ENCODE measurements at places on chromosomes 12 and 14.

- DNase-seq = no peak
Observed at GRCh38 chr14:104734991-104735779, 11.2 kb downstream of the ADSS1 start.

- DNase-seq = no peak
Observed at GRCh38 chr12:17579205-17580026, 510.6 kb downstream of the RERGL start.

DNA sequence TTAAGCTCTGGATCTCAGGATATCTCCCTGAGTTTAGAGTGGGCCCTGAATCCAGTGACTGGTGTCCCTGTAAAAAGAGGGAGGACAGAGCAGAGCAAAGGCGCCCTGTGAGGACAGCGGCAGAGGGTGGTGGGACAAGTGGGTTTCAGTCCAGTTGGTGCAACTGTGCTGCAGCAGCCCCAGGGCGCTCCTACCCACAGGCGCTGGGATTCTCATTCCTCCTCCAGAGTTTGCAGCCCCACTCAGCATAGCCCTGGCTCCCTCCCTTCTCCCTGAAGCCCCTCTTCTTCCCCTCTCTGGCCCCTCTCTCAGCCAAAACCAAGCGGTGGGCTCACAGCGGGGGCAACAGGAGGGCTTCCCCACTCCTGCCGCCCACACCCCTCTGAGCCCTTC is 1.6 kb downstream of the TMEM179 start:
- DNase-seq = no peak

GRCh38 chr12:2485681-2486080 is 309.1 kb upstream of the FKBP4 start:
- DNase-seq = no peak

DNA sequence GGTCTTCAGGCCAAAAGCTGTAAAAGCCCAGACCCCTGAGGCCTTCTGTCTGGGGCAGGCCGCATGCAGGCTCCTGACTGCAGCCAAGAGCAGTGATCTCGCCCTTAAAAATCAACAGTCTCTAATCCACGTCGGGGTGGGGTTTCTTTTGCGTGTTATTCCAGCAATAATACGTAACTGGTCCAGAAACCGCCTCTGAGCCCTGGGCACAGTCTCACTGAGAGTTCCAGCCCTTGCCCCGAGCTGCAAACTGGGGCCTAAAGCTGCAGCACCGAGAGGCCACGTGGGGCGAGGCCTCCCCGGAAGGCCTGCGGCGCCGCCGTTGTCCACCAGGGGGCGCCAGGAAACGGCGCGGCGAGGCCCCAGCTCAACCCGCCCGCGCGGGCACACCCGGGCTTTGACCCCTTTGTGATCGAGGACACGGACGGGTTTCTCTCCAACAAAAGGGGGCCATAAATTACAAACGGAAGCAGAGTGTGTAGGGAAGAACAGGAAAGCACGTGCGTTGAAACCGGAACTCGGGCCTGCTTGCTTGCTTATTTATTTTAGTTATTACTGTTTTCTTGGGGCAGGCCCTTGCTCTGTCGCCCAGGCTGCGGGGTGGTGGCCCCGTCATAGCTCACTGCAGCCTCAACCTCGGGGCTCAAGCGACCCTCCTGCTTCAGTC is 87.2 kb downstream of the NINJ2 start:
- peak; percentile 75 for DNase-seq

DNA sequence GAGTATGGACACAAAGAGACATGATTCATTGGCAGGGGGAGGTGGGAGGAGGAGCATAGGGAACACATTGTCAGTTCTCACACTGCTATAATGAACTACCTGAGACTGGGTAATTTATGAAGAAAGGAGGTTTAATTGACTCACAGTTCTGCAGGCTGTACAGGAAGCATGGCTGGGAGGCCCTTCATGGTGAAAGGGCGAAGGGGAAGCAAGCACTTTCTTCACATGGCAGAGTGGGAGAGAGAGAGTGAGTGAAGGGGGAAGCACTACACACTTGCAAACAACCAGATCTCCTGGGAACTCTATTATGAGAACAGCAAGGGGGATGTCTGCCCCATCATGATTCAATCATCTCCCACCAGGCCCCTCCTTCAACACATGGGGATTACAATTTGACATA is 391.8 kb downstream of the BMP4 start:
- DNase-seq = no peak

DNA sequence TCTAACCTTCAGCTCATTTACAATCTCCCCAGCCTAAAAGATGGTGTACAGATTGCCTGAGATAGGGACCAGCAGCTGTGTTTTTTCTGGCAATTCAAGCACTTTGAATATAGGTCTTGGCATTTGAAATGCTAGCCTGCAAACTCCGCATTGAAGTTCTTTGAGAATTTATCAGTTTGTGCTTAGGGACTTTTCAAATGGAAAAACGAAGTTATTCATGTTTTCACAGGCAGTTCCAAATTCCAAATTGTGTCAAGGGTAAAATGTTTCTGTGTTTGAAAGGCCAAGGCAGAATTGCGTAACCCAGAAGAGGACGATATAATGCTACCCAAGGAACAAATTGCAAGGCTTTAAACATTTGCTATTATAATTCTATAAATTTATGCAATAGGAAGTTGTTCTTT is 168.9 kb upstream of the RASSF8 start:
- no peak for DNase-seq

- no peak for DNase-seq
Observed at GRCh38 chr12:70317781-70318180, 48.3 kb upstream of the KCNMB4 start.

- DNase-seq = no peak
Observed at GRCh38 chr12:119327471-119327870, 7.1 kb upstream of the CCDC60 start.

GRCh38 chr14:43692706-43693105 is 814.4 kb downstream of the FSCB start:
- no peak for DNase-seq

GRCh38 chr12:29309320-29309902 is 71.6 kb downstream of the ERGIC2 start:
- no peak for DNase-seq

GRCh38 chr12:65720136-65721130 is 103.8 kb upstream of the HMGA2 start:
- no peak for DNase-seq

DNA sequence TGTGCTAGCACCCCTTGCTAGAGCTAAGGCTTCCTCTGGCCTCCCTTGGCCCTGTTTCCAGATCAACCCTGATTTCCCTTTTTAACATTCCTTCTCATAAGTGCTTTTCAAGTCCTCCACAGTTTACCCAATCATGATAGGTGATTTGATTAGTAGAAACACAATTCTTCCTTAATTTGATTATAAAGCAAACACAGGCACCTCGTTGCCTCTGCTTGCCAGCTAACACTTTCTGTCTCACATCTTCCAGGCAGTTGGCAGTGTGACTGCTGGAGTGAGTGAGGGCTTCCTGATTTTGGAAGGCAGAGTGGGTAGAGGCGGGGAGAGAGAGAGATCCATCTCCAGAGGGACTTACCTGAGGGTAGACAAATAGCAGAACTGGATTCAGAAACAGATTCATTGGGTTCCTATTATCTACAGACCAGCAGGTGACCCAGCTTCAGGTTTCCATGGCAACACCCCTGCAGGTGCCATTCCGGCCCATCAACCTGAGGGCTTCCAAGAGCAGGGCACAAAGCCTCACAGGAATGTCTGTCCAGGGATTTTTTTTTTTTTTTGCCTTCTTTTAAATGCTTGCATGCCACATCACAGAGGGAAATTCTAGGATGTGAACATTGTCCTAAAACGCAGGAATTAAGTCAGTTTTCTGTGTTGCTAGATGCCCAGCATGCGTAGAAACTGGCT is 77.7 kb downstream of the PLXNC1 start:
- no peak for DNase-seq

GRCh38 chr12:92863251-92863650 is 65.8 kb downstream of the EEA1 start:
- DNase-seq = no peak

GRCh38 chr12:77372026-77372425 is 306.7 kb upstream of the E2F7 start:
- no peak for DNase-seq

- no peak for DNase-seq
Observed at GRCh38 chr14:104253223-104253822, 114.9 kb downstream of the KIF26A start.

GRCh38 chr14:35362450-35362849 is 42.1 kb downstream of the NFKBIA start:
- no peak for DNase-seq

DNA sequence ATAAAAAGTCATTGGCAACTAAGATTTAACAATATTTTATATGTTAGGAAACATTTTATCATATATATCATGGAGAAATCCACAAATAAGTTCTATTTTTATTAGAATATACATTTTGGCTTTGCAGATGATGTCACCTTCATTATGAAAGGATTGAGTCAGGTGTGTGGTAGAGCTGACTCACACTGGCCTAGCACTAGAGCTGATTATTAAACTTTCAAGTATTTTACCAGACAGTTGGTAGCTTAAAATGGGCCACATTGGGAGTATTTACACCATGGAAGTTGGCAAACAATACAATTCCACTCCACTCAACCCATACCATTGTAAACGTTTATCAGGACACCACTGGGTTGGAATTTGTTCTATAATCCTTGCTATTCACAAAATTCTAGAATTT is 1036.6 kb downstream of the TRHDE start:
- DNase-seq = no peak

- DNase-seq = no peak
Observed at GRCh38 chr12:117019866-117020265, 79.3 kb downstream of the TESC start.

- DNase-seq = no peak
Observed at GRCh38 chr12:68497107-68497506, 113.6 kb upstream of the RAP1B start.

- DNase-seq = no peak
Observed at GRCh38 chr14:35553808-35554207, 19.8 kb downstream of the INSM2 start.

- no peak for DNase-seq
Observed at GRCh38 chr14:78605897-78606500, 435.8 kb downstream of the NRXN3 start.

DNA sequence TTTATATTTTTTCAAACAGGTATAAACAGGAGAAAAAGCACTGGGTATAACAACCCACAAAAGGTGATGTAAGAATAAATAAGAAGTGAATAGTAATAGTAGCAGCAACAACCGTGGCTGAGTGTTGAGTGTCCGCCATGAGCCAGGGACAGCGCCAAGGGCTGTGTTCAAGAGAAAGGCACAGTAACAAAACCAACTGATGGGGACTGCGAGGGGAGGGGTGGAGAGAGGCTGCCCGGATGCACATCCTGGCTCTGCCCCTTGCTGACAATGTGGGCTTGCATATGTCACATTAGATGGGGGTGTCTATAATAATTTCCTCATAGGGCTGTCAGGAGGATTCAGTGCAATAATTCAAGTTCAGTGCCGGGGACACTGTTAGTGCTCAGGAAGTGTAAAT is 912.4 kb downstream of the VRK1 start:
- no peak for DNase-seq

DNA sequence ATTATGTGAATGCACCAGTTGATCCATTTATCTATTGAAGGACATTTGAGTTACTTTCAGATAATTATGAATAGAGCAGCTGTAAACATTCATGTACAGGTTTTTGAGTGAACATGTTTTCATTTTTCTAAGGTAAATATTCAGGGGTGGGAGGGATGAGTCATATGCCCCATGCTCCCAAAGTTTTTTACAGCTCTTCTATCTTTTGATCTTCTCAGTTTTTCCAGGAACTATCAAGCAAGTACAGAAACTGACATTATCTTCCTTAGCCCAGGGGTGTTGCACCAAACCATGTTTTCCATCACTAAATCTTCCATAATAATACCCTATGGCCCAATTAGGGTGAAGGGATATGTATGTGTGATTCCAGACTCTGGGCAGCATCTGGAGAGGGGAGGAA is 384.5 kb downstream of the EMP1 start:
- DNase-seq = no peak

GRCh38 chr14:51844081-51844881 is 16.1 kb upstream of the GNG2 start:
- DNase-seq = no peak

GRCh38 chr12:43665091-43665490 is 93.5 kb downstream of the PUS7L start:
- DNase-seq = no peak

DNA sequence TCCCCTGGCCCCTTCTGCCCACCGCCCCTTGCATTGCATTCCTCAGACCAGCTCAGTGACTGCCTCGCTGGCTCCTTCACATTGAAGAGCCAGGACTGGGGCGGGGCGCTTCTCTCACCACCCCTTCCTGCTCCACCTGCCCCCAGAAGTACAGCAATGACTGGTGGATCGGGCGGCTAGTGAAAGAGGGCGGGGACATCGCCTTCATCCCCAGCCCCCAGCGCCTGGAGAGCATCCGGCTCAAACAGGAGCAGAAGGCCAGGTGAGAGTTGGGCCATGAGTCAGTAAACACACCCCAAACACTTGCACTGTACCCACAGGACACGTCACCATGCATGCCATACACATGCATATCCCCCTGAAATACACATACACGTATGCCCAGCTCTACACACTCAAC is 5.8 kb downstream of the CACNB3 start:
- DNase-seq = no peak

GRCh38 chr12:104294927-104295668 is 8.4 kb upstream of the EID3 start:
- no peak for DNase-seq

GRCh38 chr12:101620762-101621133 is 26.0 kb downstream of the MYBPC1 start:
- DNase-seq = no peak

DNA sequence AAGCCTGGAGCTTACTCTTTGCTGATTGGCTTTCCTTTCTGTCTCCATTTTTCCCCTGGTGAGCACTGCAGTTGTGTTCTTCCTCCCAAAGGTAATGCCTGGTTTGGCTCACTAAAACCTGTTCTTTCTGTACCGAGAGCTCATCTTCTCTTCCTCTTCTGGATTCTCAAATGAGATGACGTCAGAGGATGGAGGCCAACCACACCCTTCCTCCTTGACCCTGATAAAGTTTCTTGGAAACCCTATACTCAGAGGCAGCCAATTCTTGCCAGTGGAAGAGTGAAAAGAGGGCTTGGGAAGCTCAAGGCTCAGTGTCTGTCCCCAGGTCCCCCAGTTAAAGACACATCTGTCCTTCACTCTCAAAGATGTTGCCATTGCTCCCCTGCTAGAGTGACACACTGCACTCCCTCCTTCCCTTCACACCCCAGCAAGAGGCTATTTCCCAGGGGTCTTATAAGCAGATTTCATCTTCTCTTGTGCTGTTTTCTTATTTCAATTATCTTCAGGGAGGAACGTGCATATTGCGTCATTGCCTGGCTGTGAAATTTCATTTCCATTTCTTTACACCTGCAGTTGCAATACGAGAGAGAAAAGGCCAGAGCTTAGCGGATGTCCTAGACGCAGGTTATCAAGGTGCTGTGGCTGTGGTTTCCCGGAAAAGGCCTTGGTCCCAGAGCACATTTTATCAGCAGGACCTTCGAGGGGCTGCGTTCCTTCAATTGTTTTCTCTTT is 27.3 kb downstream of the NTF3 start:
- no peak for DNase-seq

GRCh38 chr12:32611986-32612385 is 67.1 kb upstream of the DNM1L start:
- DNase-seq = no peak

GRCh38 chr12:67937822-67938221 is 51.4 kb upstream of the IFNG-AS1 start:
- no peak for DNase-seq

GRCh38 chr14:38202444-38203191 is 5.1 kb upstream of the SSTR1 start:
- no peak for DNase-seq

GRCh38 chr12:25623816-25624215 is 70.7 kb upstream of the LMNTD1 start:
- no peak for DNase-seq
